Stimulated activated CD4-positive, alpha-beta T cell treated with anti-CD3 and anti-CD28 coated beads, Interleukin-4, amount 100 ng/mL, for 48 hours (primary cell): ENCODE measurements at places on chromosomes 5 and 9.

DNA sequence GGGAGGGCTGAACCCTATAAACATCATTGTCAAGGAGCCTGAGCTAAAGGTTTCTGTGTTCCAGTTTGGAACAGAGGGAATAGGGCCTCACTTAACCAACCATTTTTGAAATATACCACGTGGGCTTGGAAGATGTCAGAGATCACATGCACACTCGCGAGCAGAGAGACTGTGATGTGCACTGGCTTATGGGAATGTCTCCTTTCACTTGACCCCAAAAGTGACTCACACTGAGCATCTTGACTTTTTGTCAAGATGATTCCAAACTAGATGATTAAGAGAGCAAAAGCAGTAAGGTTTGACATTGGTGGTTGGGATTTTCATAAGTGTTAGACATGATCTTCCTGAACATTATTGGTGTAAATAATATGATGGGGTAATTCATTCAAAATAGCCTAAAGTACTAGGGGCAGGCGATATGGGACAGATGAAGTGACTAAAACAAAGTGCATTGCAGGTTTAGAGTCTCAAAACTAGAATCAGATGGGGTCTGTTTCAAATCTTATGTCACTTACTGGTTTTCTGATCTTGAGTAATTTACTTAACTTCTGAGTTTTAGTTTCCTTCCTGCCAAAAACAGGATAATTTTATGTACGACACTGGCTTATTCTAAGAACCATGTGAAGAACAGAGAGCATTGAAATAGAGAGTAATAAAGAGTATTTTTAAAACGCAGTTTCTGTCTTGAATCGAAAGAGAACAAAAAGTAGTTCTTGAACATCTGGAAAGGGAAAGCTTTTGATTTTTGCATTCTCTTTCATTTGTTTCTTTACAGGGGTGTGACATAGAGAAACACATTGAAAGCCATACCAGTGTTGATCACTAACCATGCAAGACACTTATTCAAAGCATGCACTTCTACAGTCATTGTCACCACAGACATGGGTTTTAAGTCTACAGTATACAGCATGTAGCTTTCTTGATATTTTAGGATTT is 383.0 kb downstream of the DIRAS2 start:
- DNase-seq, result no peak

- DNase-seq, result no peak
Measured at GRCh38 chr5:60700416-60700757, 421 bp upstream of the DEPDC1B start.

- no peak for DNase-seq
Measured at GRCh38 chr9:101498323-101498722, 35.3 kb upstream of the RNF20 start.

DNA sequence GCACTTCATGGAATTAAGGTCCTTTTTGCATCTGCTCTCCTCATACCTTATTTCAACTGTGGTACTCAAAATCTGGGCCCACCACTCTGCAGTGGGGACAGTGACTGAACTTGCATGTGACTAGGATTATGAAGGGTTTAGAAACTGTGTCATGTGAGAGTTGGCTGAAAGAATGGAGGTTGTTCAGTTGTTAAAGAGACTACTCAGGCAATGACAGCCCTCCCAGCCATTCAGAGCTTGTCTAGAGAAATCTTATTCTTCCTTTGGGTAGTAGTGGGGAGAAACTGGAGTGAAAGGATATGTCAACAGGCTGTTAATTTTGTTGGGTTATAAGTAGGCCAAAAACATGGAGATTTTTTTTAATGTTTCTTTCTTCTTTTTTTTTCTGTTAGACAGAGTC is 10.3 kb downstream of the AOPEP start:
- no peak for DNase-seq

- no peak for DNase-seq
Measured at GRCh38 chr9:126393876-126394275, 67.2 kb downstream of the MVB12B start.

DNA sequence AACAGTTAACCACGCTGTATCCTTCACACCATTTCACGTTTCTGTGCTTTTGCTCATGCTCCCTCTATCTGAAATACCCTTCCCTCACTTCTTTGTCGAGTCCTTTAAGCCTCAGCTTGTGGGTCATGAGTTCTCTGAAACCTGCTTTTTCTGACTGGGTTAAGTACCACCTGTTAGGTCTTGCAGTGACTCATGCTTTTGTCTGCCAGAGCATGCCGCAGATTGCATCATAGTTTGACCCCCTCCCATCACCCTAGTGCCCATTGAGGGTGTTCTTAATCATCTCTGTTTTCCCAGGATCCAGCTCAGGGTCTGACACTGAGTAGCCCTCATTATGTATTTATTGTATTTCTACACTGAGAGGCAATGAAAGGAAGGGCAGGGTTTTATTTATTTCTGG is 190.2 kb downstream of the ASTN2 start:
- DNase-seq, result no peak

DNA sequence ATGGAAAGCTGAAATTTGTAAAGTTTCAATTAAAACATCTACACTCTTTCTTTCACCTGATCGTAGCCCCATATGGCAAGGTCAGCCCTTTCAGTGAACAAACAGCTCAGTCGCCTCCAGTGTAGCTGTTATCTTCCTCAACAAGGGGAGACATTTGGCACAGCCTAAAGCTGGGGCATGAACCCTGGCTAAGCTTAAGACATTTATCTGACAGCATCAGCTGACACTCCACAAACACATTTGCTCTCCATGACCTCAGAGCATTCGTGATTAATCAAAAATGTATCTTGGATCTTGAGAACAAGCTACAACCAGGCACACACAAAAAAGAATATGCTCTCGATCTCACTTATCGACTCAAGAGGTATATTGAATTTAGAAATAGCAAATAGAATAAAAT is 67.3 kb downstream of the POU5F2 start:
- DNase-seq, result no peak
